ENCODE measurements at places on chromosomes 2 and 18. TPM values are rescaled to one million over a fixed set of nuclear protein-coding genes. Genes with fewer than 3 reads are reported as not detected.

Gene DLGAP1
- total RNA-seq, result 3.7 TPM

DNA sequence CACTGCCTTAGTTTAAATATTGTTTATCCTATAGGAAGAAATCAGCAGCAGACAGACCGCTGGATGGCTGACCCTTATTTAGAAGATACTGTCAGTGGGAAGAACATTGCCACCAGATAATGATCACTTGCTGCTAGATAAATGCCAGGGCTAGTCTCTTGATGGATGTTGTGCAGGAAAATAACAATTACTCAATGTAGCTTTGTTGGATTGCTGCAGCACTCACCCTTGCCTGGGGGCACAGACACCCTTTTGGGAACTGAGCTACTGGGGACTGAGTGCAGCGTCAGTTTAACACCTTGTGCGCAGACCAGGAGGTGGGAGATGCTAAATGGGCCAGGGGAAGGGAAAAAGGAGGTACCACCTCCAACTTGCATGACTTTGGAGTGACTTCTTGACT is 64.2 kb upstream of the CAPN13 start:
- DNase-seq, result no peak

GRCh38 chr2:39615675-39616074 is 50.0 kb upstream of the TMEM178A start:
- DNase-seq, result no peak

GRCh38 chr2:151337643-151338042 is 19.7 kb upstream of the TNFAIP6 start:
- no peak for DNase-seq

GRCh38 chr2:1170241-1170640 is 219.6 kb downstream of the SNTG2 start:
- DNase-seq, result no peak

DNA sequence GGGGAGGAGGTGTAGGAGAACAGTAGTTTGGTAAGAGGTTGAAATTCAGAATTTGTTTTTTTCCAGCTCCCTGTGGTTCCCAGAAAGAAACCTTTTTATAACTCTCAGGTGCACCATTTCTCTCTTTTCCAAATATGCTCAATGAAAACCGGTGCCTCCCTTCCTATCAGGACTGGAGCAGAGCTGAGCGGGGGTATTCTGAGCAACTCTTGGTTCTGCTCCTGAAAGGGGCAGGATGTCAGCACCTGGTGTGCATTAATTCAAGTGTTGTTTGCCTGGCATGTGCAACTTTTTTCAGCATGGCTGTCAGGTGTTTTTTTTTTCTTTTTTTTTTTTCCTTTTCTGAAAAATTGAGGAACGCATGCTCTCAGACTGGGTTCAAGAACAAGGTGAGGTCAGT is 74.1 kb downstream of the MAPK4 start:
- no peak for DNase-seq

DNA sequence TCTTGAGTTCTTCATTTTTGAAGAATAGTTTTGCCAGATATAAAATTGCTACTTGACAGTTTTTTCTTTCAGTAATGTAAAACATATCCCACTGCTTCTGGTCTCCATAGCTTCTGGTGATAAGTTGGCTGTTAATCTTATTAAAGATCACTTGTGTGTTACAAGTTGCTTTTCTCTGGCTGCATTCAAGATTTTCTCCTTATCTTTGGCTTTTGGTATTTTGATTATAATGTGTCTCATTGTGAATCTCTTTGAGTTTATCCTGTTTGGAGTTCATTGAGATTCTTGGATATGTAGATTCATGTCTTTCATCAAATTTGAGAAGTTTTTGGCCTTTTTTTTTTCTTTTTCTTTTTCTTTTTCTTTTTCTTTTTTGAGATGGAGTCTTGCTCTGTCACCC is 20.2 kb upstream of the ADNP2 start:
- no peak for DNase-seq

DNA sequence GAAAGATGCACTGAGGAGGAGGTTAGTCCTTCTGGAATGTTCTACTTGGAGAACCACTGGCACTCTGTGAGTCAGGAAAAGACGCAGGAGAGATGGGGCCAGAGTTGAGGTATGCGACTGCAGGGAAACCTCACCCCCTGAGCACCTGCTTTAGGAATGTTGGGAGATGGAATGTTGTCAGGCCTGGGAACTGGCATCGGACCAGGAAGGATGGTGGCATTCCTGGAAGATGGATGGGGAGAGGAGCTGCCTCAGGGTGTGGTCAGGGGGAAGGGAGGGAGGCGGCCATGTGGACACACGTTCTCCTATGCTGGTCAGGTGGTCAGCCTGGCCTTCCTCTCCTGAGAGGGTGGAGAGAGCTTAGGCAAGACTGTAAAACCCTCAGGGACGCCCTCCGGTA is 146.3 kb downstream of the CELF4 start:
- no peak for DNase-seq

DNA sequence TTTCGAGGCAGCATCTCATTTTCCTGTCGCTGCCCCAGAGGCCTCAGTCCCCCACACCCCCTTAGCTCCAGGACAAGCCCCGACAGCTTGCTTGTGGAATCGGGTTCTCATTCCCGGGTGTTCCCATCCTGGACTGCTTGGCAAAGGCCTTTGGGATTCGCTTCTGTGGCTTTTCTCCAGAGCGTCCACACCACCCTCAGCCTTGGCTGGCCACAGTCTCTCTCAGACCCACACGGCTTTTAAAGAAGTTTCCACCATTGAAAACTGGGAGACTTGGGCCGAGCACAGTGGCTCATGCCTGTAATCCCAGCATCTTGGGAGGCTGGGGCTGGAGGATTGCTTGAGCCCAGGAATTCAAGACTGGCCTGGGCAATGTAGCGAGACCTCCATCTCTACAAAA is 2.7 kb downstream of the ESPNL start:
- no peak for DNase-seq

DNA sequence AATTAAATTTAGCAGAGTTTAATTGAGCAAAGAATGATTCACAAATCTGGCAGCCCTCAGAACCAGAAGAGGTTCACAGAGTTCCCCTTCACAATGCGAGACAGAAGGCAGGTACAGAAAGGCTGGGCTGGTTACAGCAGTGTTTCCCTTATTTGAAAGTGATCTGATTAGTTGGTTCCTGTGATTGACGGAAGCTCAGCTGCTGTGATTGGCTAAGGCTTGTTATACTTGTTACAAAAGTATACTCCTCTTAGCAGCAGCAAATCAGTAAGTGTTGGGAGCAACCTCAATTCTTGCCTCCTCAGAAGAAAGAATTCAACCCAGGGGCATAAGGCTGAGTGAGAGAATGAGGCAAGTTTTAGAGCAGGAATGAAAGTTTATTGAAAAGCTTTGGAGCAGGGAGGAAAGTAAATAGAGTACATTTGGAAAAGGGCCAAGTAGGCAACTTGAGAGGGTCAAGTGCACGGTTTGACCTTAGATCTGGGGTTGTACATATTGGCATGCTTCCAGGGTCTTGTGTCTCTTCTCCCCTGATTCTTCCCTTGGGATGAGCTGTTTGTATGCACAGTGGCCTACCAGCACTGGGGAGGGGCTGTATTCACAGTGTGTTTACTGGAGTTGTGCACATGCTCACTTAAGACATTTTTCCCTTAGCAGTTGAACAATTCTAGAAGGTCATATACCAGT is 431.8 kb upstream of the RAB12 start:
- no peak for DNase-seq

Gene PRKAG3
- not detected for total RNA-seq

- DNase-seq, result no peak
These were observed 55.9 kb upstream of the RTN4 start for GRCh38 chr2:55106148-55106547.

GRCh38 chr2:44135296-44135695 is 33.4 kb upstream of the PPM1B start:
- no peak for DNase-seq

- no peak for DNase-seq
These were observed 17.3 kb upstream of the FEZ2 start for GRCh38 chr2:36615222-36615621.

Gene CENPA
- 1.1 TPM for total RNA-seq

DNA sequence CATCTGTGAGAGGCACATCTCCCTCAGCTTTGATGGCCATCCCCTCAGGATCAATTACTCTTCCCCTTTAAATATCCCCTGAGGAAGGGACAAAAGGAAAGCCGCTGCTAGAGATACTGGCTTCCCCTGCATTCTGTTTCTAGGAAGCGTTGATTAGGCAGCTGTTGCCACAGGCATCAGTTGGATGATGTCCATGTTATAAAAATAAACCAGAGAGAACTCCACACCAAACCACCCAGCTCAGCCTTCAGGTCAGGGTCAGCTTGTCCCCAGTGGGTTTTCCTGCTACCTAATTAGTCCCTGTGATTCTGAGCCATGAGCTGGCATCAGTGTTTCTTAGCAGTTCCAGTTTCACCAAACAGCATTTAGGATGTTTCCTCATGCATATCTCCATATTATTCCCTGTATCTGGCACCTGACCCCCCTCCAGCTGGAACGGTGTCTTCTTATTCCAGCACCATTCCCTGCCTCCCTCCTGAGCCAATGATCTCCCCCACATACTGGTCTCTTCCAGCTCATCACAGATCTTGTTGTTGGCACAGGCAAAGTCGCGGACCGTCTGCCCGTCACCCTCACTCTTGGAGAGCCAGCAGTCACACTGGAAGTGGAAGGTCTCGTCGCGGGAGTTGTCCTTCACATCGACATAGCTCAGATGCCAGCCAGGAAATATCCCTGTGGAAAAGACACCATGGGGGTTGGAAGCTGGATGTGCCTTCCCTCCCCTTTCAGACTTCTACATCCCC is 168.4 kb downstream of the LOXHD1 start:
- no peak for DNase-seq

- DNase-seq, result no peak
These were observed 51.2 kb downstream of the CLASP1 start for GRCh38 chr2:121598087-121598486.

DNA sequence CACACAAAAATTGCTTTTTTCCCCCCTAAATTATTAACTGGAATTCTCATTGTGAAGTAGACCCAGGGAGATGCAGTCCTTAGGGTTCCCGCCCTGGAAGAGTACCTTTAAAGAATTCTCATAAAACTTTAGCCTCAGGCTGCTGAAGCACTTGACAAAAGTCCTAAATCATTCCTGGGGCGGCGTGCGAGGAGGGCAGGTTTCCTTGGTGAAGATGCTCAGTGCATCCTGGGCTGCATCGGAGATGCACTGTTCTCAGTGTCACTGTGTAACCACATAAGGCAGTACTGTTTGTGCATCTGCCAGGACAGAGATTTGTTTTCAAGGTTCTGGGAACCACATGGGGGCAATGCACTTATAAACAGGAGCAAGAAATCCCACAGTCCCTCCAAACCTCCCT is 62.6 kb downstream of the ZNF236 start:
- DNase-seq, result no peak

GRCh38 chr18:63205791-63206252 is 113.7 kb downstream of the BCL2 start:
- DNase-seq, result no peak

Gene ARID5A
- 113 TPM for total RNA-seq

Gene REG1A
- total RNA-seq, result not detected

GRCh38 chr2:147398996-147399395 is 445.8 kb upstream of the ACVR2A start:
- no peak for DNase-seq

DNA sequence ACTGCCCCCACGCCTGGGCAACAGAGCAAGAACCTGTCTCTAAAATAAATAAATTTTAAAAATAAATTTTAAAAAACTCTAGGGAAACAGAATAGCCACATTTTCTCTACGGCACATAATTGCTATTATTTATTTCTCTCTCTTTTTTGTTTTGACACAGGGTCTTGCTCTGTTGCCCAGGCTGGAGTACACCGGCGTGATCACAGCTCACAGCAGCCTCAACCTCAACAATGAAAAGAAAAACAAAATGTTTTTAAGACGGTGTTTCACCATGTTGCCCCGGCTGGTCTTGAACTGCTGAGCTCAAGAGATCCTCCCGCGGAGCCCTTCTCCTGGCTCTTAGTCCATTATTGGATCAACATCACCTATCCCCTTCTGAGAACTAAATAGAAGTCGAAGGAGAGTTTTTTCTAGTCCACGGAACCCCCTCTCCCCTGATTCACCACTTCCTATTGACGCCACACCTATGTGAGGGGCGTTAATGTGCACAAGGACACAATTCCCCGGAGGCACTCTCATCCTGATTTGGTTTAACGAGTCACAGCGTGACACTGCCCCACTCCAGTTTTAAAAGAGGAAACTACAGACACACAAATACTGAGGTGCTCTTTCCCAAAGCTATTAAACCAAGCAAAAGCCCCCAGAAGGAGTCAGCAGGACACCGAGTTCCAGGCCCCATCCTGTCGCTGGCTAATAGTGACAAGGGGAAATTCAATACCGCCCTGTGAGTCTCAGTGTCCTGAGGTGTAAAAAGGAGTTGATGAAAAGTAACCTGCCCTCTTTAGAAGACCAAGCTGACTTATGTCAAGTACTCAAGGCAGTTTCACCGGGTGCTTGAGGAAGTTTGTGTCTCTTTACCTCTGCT is 1.1 kb downstream of the NPC1 start:
- peak; percentile 13 for DNase-seq

Gene CD28
- total RNA-seq, result 0.68 TPM
